ENCODE measurements at places on chromosomes 2 and 18. TPM values are rescaled to one million over a fixed set of nuclear protein-coding genes. Genes with fewer than 3 reads are reported as not detected.

GRCh38 chr2:215442401-215442787, 6.5 kb upstream of the FN1 start:
- no peaks in the 10 kb centered on the region for H3K4me1 ChIP-seq
- DNase-seq = no peak
- H3K4me3 ChIP-seq = no peak overlapping the region
- H3K36me3 ChIP-seq = no peaks in the 10 kb centered on the region
- H3K27ac ChIP-seq = no peak overlapping the region
- H3K27me3 ChIP-seq = peaks cover 22% of the 10 kb centered on the region

DNA sequence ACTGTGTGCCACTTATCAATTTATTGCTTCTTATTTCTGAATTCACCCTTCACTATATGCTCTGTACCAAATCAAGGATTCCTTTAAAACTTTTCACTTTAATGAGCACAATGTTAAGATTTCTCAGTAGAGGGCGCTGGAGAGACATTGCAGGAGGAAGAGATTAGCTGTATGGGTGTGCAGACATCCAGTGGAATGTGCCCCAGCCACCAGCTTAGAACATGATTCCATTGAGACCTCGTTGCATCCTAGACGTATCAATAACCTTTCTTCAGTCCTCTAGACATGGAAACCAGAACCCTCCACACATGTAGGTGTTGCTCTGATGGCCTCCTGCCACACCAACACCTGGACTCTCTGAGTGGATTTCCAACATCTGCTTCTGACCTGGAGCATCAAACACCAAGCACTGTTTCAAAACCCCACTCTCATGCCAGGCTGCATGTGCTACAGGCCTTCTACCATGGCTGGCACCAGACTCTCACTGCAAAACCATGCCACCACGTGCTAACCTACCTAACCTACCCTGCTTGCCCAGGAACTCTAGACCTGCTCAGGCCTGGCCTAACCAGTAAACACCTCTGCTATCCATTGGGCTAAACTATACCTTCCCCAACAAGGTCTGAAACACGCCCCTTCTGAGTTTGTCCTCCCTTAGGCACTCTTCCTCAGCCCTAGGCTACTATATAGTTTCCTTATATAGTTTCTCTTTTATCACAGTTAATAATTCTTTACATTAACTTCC, 633.2 kb upstream of the PKDCC start:
- no peak overlapping the region for H3K27ac ChIP-seq
- DNase-seq = no peak
- no peak overlapping the region for H3K4me3 ChIP-seq
- no peaks in the 10 kb centered on the region for H3K27me3 ChIP-seq

- H3K36me3 ChIP-seq = no peaks in the 10 kb centered on the region
- peaks cover 55% of the 10 kb centered on the region for H3K4me1 ChIP-seq
- peak overlapping the region; percentile 50 for H3K4me3 ChIP-seq
These were observed 16.1 kb downstream of the WNT10A start for GRCh38 chr2:218896501-218897393.

Gene SPDYA
- total RNA-seq = 0.92 TPM

DNA sequence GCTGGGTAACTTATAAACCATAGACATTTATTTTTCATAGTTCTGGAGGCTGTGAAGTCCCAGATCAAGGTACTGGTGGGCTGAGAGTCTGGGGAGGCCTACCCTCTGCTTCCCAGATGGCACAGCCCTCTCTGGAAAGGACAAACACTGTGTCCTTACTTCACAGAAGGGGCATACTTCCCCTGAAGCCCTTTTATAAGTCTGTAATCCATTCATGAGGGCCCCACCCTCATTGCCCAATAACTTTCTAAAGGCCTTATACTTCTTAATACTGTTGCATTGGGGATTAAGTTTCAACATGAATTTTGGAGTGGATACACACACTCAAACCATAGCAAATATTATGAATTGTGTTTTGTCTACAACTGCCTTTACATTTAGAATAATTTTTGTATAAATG, 36.0 kb downstream of the ATIC start:
- H3K36me3 ChIP-seq = peaks cover 67% of the 10 kb centered on the region
